ENCODE measurements at places on chromosomes 3 and 15.

DNA sequence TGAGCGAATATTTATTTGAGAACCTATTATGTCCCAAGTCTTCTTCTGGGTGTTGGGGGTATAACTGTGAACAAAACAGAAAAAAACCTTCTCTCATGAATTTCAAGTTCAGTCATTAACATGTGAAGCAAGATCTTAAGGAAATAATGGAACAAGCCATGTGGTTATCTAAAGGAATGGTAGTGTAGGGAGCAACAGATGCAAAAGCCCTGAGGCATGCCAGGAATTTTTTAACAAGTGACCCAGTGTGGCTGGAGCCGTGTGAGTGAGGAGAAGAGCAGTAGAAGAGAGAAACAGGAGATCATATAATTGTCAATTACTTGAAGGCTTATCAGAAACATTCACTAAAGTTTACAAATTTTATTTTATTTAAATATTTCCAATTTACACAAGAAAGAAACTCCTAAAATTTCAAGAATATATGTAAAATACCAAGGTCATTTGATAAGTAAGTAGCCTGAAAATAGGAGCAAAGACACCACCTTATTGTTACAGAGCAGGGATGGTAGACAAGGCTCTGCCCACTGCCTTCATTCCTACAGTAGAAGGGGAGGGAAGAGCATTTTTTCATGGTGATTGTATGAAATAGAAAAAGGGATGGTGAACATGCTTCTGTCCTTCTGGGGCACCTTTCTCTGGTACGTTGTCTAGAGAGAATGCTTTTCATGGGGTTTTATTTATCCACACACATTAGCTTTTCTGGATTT, 345.1 kb downstream of the PLOD2 start:
- DNase-seq, result no peak

GRCh38 chr3:9914011-9914410, 2.9 kb upstream of the IL17RC start:
- no peak for DNase-seq

- DNase-seq, result no peak
These were observed 846.5 kb upstream of the ALCAM start for GRCh38 chr3:104520228-104520655.

GRCh38 chr15:64112073-64112772, 16.4 kb downstream of the SNX1 start:
- DNase-seq, result no peak

- no peak for DNase-seq
These were observed 353 bp downstream of the ATG3 start for GRCh38 chr3:112561484-112561733.
